ENCODE measurements at places on chromosomes 16 and 17.

DNA sequence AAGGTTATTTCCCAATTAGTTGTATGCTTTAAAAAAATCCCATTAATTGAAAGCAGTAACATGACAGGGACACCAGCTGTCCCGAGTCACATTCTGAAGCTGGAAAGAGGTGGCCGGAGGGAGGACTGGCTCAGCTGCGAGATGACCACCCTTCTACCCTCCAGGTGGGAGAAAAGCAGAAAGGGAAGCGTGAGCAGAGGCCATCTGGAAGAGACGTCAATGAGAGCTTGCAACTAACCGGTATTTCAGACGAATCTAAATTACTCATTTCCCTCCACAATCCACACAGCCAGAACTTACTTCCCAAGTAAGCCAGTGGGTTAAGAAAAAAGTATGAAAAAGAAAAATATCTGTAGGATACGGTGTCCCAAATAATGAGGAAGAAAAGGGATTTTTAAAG is 28.5 kb upstream of the SLC38A8 start:
- DNase-seq = no peak

- DNase-seq = no peak
These were observed 22.7 kb downstream of the CIBAR2 start for GRCh38 chr16:85089525-85089924.

GRCh38 chr17:41527063-41528023 is 765 bp downstream of the KRT19 start:
- peak; percentile 70 for DNase-seq

GRCh38 chr16:88444826-88445582 is 8.1 kb upstream of the ZFPM1 start:
- DNase-seq = peak; percentile 36

DNA sequence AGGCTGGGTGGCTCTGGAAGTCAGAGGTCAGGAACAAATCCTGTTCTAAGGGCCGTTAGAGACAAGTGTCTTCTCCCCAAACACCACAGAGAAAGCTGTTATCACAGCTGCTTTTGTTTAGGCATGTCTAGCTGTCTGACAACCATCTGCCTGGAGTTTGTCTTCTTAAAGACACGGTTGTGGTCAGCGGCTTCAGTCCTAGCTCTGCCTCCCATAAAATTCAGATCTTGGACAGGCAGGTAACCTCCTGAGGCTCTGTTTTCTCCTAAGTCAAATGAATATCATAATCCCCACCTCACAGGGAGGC is 2.3 kb upstream of the ITGA3 start:
- DNase-seq = peak; percentile 59

GRCh38 chr16:84471316-84471715 is 33.1 kb downstream of the MEAK7 start:
- DNase-seq = no peak

- DNase-seq = peak; percentile 50
These were observed 51.3 kb upstream of the AMZ2 start for GRCh38 chr17:68196394-68197090.

- peak; percentile 73 for DNase-seq
These were observed 41.8 kb downstream of the BRD7 start for GRCh38 chr16:50326835-50327465.

Data from DMS53 (cell line).